ENCODE measurements at places on chromosomes 1 and 21.

- no peak for ATAC-seq
These were observed 53.2 kb downstream of the CNN3 start for GRCh38 chr1:94873520-94874351.

DNA sequence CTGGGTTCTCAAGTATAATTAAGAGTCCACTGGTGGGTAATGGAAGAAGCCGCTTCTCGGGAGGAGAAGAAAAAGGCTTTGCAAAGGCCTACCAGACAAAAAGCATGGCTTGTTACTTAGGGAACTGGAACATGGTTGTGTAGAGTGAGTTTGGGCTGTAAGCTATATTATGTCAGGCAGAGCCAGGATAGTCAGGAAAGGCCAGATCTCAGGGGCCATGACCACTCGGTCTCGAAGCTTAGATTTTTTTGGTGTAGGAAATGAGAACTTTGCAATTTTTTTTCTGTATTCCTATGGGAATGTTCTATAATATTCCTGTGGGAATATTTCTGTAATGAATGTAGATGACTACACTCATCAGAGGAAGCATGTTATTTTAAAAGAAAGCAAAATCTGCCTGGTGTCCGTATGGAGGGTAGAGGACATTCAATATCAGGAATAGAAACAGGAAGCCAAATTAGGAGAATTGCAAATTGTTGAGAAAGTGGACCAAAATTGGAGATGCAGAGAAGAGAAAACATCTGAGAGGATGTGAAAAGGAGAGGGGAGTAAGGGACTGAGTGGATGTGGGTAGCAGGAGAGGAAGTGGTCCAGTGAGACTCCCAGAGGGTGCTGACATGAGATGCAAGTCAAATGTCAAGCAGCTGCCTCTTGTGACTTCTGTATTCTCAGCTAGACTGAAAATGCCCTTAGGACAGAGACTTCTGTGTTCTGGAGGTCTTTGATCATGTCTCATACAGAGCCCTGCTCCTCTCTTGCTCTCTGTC lies 45.2 kb upstream of the HAO2 start:
- ATAC-seq: peak; percentile 94

GRCh38 chr1:37102656-37103382 lies 68.5 kb upstream of the GRIK3 start:
- no peak for ATAC-seq

- no peak for ATAC-seq
These were observed 5.3 kb upstream of the CHD1L start for GRCh38 chr1:147236959-147237791.

DNA sequence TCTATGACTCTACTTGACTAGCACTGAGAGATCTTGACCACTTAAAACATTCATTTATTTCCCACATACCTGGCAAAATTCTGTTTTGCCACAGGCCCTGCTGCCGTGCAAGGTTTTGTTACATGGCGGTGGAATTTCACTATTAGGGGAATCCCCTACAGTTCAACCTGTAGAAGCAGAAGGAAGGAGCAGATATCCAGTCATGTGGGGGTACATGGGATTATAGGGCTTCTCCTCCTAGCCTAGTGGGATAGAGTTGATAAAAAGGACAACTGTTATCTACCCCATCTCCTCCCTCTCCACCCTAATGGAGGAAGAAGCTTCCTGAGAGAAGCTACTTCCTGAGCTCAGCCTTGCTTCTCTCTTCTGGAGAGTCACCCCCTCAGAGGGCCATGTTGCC lies 17.7 kb upstream of the PROK1 start:
- no peak for ATAC-seq
